Activated naive CD8-positive, alpha-beta T cell treated with anti-CD3 and anti-CD28 coated beads, Interleukin-2, amount 50 U/mL, for 16 hours (primary cell): ENCODE measurements at places on chromosomes 4 and X.

DNA sequence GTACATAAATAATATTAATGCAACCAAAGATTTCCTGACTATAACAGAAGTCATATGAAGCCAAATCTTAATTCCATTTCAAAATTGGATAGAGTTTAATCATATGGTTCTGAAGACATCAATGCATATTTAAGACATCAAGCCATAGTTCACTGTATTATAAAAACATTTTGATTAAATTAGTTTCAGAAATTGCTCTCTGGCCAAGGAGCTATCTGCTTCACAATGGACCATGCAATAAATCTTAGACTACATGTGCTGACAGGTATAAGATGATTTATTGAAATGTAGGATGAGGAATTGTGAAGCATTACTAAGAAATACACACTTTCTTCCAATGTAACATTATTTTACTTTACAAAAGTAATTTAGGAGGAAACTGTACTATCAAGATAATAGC lies 81.6 kb downstream of the MID1 start:
- no peak for DNase-seq

DNA sequence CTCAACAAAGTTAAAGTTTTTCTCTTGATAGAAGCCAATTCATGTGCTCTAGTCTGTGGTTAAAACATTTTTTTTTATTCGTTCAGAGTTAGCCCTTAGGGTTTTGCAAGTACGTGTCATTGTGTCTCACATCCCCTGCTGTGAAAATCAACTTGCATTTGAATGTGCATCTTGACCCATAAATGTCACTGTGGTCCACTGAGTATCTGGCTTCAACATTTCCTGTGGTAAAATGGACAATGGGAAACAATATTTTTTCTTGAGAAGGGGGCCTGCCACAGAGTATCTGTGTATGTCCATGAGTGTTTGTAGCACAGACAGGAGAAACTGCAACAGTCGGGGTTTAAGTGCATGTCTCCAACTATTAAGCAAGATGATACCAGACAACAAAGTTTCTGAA lies 554.8 kb upstream of the TENM3 start:
- no peak for DNase-seq

DNA sequence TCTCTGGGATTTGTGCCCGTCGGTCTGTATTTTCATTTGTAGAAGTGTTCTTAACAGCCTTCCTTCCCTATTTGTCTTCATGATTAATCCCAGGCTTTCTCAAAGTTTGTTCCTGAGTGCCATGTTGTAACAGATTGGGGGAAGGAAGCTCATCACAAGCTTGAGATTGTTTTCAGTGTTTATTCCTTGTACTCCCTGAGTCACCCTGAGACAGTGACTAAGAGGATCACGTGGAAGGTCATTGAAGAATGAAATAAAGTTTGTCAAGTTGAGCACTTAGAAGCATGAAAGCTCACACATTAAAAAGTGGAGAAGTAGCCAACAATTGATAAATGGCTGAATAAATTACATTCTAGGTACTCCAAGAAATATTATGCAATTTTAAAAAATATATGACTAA lies 153.5 kb upstream of the FAM241A start:
- no peak for DNase-seq

DNA sequence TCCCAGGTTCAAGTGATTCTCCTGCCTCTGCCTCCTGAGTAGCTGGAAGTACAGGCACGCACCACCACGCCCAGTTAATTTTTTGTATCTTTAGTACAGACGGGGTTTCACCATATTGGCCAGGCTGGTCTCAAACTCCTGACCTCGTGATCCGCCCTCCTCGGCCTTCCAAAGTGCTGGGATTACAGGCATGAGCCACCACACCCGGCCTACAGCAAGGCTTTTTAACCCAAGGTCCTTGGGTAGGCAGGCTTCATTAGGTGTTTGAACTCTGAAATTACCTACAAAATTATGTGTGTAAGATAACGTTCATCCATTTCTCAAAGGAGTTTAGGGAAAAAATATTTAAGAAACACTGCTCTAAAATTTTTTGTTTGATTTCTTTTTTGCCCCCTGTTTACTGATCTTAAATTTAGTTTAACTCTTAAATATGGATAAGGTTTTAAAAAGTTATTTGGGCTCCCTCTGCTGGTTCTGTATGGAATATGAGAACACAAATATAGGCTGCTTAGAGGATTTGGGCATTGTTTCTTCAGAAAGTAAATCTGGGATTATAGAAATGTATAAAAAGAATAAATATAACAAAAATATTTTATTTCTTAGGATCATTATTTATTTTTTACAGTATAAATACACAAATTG lies 92.8 kb downstream of the CBR4 start:
- DNase-seq = no peak

DNA sequence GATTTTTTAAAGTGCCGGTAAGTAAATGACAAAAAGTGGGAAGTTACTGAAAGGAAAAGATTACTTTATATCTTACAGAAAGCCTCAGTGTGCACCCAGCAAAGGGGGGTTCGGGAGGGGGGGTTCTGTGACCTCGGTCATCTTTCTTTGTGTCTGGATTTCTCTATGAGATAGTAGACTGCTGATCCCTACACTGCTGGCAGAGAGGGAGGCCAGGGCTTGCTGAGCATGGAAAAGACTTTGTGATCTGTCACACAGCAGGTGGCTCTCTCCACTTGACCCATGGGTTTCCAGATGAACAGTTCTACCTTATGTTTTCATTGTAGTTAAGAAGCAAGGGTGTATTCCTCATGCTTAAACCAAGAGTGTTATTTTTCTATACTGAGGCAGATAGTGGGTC lies 475.6 kb downstream of the PCDH10 start:
- DNase-seq = no peak

DNA sequence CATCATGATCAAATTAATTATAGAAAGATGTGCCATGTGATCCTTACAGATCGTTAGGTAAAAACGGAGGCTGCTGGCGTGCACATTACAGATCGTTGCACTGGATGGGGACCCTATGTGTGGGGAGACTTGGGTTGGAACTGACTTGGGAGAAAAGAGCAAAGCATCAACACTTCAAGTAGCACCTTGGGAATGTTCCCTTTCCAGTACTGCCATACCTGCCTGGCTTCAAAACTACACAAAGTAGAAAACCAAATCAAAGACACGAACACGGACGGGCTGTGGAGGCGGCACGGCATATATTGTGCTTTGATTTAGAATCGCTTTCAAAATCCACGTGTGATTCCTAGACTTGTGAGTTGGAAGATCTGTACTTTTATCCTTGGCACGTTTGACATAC lies 898 bp downstream of the CMC4 start:
- DNase-seq = no peak

- no peak for DNase-seq
Measured at GRCh38 chr4:27005501-27005900, 144.9 kb downstream of the STIM2 start.

- DNase-seq = no peak
Measured at GRCh38 chr4:7679406-7680040, 244.8 kb upstream of the PSAPL1 start.

- no peak for DNase-seq
Measured at GRCh38 chrX:121666171-121666570, 618.8 kb downstream of the GLUD2 start.
